ENCODE measurements at places on chromosomes 4 and X.

DNA sequence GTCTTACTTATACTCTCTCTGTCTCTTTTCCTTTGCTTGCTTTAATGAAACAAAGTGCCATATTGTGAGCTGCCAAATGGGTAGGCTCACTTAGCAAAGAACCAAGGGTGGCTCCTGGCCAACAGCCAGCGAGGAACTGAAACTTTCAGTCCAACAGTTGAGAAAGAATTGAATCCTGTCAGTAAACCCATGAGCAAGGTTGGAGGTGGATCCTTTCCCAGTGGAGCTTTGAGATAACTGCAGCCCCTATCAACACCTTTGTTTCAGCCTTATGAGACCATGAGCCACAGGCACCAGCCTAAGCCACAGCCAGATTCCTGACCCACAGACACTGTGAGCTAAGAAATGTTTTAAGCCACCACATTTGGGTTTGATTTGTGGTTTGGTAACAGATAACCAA, 362.2 kb downstream of the PDGFC start:
- no peak for DNase-seq

GRCh38 chr4:74394476-74395136, 29.7 kb downstream of the EREG start:
- DNase-seq = no peak

- DNase-seq = no peak
These were observed 341.8 kb upstream of the GALNT7 start for GRCh38 chr4:172826861-172827260.

GRCh38 chrX:107935664-107936433, 46.3 kb downstream of the TEX13B start:
- no peak for DNase-seq

GRCh38 chr4:182788201-182788600, 129.0 kb downstream of the DCTD start:
- DNase-seq = peak; percentile 29

- no peak for DNase-seq
These were observed 51.7 kb downstream of the ZNF718 start for GRCh38 chr4:175986-176385.

GRCh38 chr4:122827879-122828601, 1.4 kb downstream of the FGF2 start:
- DNase-seq = no peak

- no peak for DNase-seq
These were observed 1.2 kb upstream of the TMEM33 start for GRCh38 chr4:41933997-41934503.

DNA sequence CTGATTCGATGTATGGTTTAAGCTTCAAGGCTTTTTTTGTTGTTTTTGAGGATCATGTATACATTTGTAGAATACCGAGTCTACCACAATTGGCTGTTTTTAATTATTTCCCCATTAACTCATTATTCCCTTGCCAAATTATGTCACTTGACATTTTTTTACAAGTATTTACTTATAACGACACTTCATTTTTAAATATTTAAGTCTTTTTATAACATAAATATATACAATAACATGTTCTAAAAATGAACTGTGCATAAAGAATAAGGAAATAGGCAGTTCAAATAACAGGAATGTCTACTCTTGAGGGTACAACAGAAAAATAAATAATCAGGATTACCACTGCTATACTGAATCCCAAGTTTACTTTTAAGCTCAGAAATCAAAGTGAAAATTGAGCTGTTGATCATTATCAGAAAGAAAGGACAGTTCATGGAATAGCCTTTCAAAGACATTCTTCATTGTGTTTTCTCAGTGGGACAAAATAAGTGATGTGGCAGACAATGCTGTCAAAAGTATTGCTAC, 627.5 kb downstream of the PCDH19 start:
- no peak for DNase-seq

DNA sequence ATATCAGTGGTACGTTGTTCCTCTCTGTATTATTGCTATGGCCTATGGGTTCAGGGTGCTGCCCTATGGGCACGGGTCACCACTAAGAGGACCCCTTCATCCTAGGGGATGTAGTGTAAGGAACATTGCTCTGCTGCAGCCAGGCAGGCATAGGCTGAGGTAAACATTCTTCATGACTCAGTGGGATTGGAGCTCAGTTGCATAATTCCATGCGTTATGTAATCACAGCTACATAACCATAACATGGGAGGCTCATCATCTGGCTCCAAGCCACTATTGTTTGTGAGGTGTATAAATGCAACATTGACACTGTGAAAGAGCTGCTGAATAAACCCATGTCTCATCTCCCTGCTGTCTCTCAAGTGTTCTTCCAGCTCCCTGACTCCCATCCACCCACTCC, 375.2 kb downstream of the MAGEE1 start:
- DNase-seq = no peak

DNA sequence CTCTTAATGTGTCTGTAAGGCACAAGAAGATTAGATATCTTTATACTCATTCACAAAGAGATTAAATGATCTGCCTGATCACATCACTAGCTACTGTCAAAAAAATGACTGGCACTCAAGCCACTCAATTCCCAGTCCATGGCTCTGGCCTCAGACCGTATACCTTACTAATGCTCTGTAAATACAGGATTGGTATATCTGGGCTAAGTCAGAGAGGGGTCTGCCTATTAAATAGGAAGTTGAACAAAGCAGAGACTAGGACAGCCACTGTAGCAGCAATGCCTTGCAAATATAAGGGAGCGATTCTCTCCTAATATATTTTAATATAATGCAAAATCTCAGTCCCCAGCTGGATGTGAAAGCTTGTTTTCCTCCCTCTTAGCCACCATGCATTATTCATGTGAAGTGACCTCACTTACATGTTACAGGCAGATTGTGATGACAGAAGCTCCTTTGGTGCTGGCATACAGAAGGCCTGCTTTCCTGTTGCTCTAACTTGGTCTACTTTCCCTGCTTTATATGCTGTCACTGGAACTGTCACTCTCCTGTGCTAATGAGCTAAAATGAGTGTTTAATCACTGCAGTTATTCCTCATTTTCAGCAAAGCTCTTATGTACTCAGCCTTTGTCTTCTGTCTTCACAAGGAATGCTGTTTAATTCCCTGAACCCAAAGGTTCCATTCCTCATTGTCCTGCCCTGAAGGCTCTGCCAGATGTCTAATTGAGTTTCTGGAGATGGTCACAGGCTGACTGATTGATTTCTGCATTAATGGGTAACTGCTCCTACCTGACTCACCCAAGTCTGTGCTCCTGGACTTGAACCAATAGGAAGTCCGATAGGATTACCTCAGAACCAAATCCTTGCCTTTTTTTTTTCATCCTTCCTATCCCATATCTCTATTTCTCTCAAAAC, 578.2 kb downstream of the KLHL13 start:
- no peak for DNase-seq

GRCh38 chrX:110847334-110847733, 51.7 kb upstream of the CHRDL1 start:
- peak; percentile 57 for DNase-seq

DNA sequence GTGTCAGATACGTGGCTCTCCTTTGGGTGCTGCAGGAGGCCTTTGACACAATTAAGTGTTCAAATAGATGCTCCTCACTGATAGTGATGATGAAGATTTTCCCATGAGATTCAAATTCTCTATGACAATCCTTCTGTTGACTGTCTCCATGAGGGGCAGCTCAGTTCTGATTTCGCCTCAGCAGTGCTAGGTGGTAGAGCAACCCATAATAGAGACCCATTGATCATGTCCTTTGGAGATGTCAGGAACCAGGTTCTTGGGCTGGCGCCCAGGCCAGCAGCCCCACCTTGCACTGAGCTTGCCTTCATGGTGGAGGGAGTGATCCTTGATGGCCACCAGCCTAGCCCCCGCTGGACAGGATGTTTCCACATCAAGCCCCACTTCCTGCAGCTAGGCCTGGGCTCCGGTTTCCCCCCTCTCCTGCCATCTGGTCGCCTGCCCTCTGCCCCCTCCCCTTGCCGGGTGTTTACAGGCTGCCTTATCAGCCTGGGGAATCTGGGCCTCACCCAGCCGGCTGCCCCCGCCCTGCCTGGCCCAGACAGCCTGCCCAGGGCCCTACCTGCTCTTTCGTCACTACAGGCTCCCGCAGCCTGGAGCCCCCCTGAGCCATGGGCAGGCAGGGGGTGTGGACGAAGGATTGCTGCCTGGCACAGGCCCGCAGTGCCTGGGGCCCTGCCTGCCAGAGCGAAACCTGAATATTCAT, 12.6 kb downstream of the ELF4 start:
- peak; percentile 44 for DNase-seq

- no peak for DNase-seq
These were observed 192.4 kb downstream of the RBM46 start for GRCh38 chr4:154973244-154974035.

DNA sequence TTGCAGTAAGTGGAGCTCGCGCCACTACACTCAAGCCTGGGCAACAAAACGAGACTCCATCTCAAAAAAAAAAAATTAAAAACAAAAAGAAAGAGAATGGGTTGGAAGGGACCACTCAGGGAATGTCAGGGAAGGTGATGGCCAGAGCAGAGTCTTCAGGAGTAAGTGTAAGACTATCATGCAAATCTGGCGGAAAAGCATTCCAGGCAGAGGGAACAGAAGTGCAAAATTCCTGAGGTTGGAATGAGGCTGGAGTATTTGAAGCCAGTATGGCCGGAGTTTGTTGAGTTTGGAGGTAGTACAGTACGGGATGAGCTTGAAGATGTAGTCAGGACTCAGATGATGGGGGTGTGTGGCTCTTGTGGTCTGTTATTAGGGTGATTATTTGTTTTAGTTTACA, 7.4 kb downstream of the GALNT7 start:
- no peak for DNase-seq

DNA sequence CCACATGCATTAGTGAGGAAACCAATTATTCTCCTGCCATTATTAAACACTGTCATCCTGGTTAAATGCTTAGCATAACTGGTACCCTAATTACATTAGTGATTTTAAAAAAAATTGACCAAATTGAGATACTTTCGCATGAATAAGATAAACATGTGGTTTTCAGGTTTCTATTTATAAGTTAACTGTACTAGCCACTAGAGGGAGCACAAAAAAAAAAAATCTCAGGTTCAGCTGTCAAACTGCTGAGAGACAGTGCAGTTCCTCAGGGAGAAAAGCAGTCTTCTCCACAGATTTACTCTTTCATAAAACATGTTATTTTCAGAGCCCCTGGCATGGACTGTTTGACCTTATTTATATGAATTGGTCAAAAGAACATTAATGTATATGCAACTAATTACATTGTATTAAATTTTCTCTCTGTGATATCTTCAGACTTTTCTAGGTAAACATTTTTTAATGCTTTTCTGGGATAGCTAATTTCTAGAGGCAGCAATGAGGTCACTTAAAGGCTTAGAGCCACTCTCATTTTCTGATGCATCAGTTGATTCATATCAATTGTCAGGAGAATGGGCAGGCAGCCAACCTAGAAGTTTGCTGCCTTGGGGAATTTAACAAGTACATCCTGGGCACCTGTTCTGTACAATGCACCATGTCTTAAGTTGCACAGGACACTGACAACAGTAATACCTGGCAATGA, 167.5 kb downstream of the CDS1 start:
- peak; percentile 68 for DNase-seq

DNA sequence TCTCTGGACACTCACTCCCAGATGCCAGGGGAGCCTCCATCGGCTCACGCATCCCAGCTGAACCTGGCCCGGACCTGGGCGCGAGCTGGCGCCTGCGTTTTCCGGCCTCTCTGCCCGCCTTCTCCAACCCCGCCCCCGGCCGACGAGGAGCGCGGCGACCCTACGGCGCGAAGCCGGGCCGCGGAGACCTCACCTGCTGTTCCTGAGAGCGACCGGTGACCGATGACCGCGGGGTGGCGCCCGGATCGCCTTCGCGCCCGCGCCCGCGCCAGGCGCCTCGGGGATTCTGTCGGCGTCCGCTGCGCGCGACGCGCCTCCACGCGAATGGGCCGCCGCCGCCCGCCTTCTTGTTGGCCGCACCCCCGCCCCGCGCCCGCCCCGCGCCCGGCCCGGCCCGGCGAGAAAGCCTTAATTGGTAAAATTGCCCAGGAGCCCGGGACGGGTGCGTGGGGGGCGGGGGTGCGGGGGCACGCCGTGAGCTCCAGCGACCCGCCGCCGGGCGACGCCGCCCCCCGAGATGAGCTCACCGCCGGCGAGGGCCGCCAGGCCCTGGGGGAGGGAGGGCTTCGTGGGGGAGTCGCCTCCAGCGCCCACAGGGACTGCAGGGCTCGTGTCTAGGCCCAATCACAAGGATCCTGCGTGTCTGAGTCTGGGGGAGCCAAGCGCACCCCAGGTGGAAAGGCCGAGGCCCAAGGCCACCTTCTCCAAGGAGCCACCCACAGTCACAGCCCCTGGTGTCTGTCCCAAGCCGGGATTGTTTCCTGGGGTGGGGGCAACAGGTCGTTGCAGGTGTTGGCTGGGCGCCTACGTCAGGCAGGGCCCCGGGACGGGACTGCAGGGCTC, at the start of gene FLNA:
TSS of gene FLNA (minus strand) at position 322 of the 843 bp plus-strand sequence. CDS start 3,389 bp downstream, outside the sequence.
- DNase-seq = peak; percentile 13

GRCh38 chr4:41712425-41712824, 36.1 kb downstream of the PHOX2B start:
- no peak for DNase-seq

- peak; percentile 12 for DNase-seq
These were observed 977 bp upstream of the RBBP7 start for GRCh38 chrX:16870862-16871815.

DNA sequence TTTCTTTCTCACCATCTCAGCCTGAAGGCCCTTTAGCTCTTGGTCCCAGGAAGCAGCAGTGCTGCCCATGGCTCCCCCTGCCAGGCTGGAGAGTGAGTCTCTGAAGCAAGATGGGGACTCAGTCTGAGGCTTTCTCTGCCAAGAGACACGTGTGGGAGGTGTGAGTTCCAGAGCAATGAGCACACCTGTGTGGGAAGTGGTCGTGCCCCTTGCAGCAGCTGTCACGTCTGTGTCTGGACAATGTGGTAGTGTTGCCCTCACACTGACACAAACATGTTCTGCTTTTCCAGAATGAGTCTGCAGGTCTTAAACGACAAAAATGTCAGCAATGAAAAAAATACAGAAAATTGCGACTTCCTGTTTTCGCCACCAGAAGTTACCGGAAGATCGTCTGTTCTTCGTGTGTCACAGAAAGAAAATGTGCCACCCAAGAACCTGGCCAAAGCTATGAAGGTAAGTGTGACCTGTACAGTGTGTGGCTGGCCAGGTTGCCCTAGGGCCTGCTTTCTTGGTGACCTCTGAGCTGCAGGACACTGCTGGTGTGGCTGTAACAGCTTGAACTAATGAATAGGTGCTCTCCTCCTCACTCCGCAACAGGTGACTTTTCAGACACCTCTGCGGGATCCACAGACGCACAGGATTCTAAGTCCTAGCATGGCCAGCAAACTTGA, 1.9 kb downstream of the TACC3 start:
- DNase-seq = no peak

- DNase-seq = no peak
These were observed 18.7 kb downstream of the LSM6 start for GRCh38 chr4:146194212-146194611.

- no peak for DNase-seq
These were observed 2747.1 kb downstream of the PCDH7 start for GRCh38 chr4:33467291-33467690.

DNA sequence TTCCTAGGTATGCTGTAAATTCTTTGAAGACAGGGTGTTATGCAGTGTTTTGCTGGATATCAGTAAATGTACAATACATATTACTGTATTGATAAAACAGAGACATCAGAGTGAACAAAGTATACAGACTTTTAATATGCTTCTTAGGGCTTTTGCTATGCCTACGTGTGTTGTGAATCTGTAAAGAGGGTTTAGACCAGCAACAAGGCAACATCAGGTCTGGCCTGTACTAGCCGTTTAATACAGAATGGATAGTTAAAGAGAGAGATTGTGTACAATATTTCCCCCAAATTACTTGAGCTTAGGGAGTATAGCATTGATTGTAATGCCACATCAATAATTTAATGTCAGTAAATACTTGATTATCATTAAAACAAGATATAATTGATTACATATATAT, 75.2 kb downstream of the PAQR3 start:
- DNase-seq = no peak
